ENCODE measurements at places on chromosomes 12 and 14.

GRCh38 chr14:91649930-91650329 is 82.0 kb downstream of the CATSPERB start:
- DNase-seq = no peak

- DNase-seq = no peak
Observed at GRCh38 chr14:67004521-67004920, 184.7 kb upstream of the GARIN2 start.

DNA sequence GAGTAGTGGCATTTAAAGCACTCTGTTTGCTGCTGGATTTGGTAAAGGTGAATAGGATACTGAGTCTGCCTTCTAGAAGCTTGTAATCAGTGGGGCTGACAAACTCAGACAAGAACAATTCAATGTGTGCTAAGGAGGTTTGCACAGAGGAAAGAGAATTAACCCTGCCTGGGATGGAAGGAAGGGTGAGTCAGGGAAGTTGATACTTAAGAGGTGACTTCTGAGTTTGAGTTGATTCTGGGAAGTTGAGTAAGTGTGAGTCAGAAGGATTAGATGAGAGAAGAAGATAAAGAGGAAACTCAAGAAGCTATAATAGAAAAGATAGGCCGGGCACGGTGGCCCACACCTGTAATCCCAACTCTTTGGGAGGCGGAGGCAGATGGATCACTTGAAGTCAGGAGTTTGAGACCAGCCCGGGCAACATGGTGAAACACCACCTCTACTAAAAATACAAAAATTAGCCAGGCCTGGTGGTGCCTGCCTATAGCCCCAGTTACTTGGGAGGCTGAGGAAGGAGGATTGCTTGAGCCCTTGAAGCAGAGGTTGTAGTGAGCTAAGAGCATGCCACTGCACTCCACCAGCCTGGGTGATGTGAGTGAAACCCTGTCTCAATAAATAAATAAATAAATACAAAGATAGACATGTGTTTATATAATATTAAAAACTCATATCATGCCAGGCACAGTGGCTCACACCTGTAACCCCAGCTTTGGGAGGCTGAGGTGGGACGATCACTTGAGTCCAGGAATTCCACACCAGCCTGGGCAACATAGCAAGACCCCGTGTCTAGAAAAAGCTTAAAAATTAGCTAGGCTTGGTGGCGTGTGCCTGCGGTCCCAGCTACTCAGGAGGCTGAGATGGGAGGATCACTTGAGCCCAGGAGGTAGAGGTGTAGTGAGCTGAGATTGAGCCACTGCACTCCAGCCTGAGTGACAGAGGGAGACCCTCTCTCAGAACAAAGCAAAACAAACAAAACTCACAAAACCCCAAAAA is 126.8 kb upstream of the CPM start:
- DNase-seq = no peak

GRCh38 chr14:64572386-64573104 is 22.8 kb downstream of the PPP1R36 start:
- DNase-seq = no peak

DNA sequence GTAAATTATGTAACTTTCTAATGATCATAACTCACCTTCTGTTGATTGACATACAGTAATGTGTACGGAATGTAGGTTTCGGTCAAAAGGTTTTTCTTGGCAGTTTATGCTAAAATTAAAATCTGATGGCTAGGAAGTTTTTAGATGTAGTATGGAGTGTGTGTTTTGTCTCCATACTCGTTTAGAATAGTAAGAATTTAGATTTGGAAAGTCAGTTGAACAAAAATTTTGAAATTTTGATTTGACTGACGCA is 859 bp downstream of the PALS1 start:
- no peak for DNase-seq

DNA sequence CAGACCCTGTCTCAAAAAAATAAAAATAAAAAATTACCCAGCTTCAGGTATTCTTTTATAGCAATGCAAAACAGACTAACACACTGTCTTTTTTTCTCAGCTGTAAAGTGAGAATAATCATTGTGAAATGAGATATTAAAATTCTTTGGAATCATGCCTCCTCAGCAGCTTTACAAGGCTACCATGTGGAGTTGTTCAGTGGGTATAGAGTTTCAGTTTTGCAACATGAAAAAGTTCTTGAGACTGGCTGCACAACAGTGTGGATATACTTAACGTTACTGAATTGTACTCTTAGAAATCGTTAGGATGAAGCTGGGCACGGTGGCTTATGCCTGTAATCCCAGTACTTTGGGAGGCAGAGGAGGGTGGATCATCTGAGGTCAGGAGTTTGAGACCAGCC is 15.7 kb upstream of the MAPKAPK5 start:
- DNase-seq = no peak

DNA sequence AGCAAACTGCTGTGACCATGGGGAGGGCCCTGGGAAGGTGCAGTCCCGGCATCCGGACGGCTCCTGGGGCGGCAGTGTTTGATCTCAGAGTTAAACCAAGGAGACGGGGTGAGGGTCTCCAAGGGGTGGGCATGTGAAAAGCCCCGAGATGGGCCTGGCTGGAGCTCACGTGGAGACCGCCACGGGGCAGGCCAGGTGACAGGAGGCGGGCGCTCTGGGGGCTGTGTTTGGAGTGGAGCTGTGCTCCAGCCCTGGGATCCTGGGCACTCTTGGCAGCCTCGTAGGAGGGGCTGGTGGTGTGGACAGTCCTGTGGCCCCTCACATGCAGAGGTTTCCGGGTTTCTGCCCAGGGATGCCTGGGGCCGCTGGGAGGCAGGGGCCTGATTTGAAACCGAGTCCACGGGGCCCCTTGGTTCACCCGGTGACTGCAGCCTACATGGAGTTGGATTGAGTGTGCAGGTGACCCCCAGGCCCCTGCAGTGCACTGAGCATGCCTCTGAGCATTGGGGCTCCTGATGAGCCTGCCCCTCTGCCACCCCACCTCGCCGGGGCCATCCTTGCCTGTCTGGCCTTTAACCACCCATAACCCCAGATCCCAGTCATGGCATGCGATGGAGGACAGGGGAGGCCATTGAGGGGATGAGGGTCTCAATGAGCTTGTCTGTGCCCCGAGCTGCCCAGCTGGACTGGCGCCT is 8.4 kb downstream of the KIF26A start:
- DNase-seq = peak; percentile 40
